Stimulated activated CD4-positive, alpha-beta T cell treated with anti-CD3 and anti-CD28 coated beads, Interleukin-1b, Interleukin-23, amount 100 ng/mL, for 1 hour (primary cell): ENCODE measurements at places on chromosomes 5 and 9.

- DNase-seq, result no peak
These were observed 814 bp downstream of the KIF12 start for GRCh38 chr9:114098021-114098935.

GRCh38 chr9:89993678-89994630 is 389.1 kb downstream of the GADD45G start:
- DNase-seq, result no peak

DNA sequence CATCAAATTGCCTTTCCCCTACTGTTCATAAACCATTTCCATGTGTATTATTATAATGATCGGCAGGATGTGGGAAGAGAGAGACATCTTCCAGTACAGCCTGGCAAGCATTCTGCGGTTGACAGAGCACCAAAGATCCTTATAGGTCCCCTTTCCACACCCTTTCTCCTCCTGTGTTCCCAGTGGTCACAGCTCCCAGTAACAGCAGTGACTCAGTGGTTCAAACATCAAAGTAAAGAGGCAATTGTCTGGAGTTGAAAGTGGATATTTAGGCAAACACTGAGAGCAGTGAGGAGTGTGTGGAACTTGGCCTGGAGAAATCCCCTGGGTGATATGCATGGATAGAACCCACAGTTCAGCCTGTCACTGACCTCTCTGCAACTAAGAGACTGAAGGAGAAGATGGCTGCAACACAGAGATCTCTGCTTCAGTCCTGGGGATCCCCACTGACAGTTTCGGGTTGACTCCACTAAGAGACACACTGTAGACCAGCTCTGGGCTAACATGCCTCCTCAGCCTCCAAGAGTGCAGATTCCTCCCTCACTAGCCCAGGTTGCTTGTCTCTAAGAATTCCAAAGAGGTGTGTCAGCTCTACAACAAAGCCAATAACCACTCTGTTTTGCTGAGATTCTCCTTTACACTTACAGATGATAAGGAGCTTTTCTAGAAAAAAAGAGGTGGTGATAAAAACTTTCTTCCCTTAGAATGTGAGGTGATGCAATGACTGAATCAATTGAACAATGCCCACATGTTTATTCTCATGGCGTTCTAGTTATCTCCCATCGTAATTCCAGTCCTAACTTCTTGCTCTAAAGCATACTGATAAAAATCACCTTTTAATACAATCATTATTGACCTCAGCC is 94.4 kb upstream of the IL6ST start:
- no peak for DNase-seq

GRCh38 chr5:15664961-15665360 is 165.0 kb downstream of the FBXL7 start:
- DNase-seq, result no peak

GRCh38 chr5:54867310-54867944 is 118.0 kb downstream of the ESM1 start:
- DNase-seq, result no peak

DNA sequence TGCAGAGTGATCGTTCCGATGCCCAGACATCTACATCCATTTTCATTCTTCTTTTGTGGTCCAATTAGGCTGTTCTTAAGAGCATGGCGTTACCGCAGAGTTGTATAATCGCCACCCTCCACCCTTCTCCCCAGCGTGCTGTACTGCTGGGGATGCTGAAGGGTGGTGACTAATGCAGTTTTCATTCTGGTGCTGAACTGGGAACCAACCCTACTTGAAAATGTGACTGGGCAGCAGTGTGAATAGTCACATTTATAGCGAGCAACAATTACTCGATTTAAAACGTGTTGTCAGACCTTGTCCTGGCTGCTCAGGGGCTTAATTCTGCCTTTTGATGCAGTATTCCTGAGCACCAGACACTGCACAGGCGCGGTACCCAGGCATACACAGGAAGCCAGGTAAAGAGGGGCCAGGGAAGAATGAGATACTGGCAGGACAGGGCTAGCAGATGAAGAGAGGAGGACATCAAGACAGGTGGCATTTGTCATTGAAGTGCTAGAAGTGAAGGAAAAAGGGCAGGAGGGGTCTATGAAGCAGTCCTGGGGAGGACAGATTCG is 719 bp upstream of the ISCA1 start:
- DNase-seq, result no peak

GRCh38 chr5:23072179-23072578 is 219.0 kb upstream of the CDH12 start:
- DNase-seq, result no peak

DNA sequence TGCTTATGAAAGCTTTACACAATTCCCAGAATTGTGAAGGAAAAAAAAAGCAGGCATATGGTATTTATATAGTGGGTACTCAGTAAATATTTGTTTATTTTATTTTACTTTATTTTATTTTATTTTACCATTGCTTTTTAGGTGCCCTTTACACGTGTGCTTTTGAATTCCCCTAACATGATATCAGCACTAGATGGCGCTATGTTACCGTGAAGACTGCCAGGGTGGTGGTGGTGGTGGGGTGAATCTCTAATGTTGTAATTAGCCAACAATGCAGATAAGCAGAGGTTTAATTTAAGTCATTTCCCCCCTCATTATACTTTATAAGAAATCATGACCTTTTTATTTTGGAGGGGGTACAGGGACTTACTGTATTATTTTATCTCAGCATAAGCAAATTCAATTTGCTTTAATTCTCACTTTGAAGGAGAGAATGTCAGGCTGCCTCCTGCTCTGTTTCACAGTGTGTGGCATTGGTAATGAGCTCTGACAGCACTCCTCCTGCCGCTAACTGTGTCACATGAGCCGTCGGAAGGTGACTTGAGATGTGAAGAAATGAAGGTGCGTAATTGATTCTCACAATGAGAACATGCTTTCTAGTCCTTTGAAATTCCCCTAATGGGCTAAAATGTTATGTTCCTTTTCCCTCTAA is 165.6 kb downstream of the YTHDC2 start:
- no peak for DNase-seq

DNA sequence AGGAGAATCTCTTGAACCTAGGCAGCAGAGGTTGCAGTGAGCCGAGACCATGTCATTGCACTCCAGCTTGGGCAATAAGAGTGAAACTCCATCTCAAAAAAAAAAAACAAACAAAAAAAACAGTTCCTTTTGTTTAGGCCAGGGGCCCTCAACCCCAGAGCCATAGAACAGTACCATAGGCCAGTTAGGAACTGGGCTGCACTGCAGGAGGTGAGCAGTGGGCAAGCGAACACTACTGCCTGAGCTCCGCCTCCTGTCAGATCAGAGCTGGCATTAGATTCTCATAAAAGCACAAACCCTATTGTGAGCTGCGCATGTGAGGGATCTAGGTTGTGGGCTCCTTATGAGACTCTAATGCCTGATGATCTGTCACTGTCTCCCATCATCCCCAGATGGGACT is 49.1 kb upstream of the SUB1 start:
- no peak for DNase-seq

DNA sequence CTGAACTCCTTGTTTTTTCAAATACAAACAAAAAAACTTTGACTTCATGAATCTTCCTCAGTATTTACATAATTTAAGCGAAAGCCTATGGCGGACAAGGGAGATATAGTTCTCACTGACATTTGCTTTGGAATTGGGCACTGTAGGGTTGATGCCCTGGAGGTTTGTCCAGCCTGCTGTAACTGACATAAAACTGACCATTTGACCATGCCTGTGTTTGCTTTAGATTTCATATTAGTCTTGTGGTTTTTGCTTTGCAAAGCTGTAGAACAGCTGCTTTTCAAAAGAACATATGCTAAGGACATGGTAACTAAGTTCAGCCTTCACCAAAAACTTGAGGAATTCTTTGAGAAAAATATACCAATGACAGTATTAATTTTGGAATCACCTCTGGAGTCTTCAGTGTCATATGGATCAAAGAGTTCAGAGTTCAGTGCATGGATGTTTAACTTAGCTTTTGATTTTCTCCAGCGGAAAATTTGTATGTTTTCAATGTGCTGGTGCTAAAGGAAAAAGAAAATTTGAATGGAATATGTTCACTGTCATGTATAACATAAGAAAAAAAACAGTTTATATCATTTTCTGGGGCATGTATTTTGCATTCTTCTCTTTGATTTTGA is 1013.1 kb downstream of the NR2F1-AS1 start:
- DNase-seq, result no peak

GRCh38 chr5:143177263-143177983 is 226.1 kb downstream of the NR3C1 start:
- DNase-seq, result no peak

GRCh38 chr5:75611311-75612225 is at the start of gene ANKDD1B:
TSS of gene ANKDD1B (plus strand) at chr5:75611453. CDS start at chr5:75611635, 182 bp downstream.
- no peak for DNase-seq

DNA sequence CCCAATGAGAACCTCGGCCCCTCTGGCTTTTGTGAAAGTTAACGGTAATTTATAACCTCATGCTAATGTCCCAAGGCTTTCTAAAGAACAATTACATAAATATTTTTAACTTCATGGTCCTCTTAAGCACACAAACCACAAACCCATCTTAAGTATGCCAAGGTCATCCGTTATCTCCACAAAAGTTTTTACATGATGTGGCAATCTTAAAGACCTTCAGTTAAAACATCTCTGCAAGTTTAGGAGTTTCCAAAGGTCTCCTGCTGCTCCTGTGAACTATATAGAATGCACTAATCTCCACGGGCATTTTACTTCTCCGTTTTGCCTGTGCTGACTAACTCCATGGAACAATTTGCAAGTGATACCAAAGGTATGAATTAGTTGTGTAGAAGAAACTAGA is 228.2 kb downstream of the TLE1 start:
- DNase-seq, result no peak

GRCh38 chr5:78361631-78361993 is 1.2 kb downstream of the SCAMP1 start:
- DNase-seq, result no peak

- no peak for DNase-seq
These were observed 33.4 kb downstream of the WDR70 start for GRCh38 chr5:37412515-37412914.

DNA sequence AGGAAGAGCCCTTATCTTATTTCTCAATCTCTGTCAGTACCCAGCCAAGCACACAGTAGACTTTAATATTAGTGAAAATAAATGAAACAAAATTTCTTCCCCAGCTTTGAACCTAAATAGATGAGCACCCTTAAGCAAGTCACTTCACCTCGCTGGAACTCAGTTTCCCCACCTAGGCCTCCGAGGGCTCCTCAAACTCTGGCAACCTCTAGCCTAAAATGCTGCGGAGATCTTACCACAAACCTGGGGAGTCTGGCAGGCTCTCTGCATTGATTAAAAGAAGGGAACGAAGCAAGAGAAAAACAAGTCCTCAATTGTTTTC is 326 bp downstream of the RIGI start:
- DNase-seq, result no peak

DNA sequence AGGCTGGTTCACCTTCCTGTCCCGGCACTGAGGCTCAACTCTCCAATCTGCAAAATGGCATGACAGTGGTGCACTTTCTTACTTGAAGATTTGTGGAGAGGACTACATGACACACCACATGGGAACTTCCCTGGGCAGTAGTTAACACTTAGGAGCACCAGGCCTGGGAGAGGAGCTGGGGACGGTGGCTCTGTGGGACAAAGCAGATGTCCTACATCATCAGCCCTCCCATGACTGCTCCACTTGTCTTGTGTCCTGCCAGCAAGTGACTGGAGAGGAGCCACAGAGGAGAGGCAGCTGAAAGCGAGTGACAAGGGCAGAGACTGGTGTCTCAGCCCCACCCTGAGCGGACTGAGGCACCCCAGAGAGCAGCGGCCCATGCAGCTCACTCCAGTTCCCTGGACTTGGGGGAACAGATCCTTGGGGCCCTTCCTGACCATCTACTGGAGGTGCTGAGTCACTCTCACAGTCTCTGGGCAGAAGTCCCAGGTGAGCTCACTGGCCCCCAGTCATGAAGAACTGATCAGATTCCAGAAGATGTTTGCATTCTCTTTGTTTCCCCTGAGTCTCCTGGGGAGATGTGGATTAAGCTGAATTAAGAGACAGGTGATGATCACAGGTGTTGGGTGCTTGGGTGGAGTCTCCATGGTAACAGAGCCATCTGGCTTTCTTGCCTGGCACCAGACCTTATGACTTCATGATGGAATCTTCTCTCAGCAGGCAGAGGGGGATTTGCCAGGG is 13.2 kb upstream of the SLC25A48 start:
- DNase-seq, result no peak

- no peak for DNase-seq
These were observed 31.3 kb downstream of the FGF1 start for GRCh38 chr5:142654578-142655058.

GRCh38 chr5:36390640-36391039 is 88.9 kb upstream of the RANBP3L start:
- DNase-seq, result no peak

DNA sequence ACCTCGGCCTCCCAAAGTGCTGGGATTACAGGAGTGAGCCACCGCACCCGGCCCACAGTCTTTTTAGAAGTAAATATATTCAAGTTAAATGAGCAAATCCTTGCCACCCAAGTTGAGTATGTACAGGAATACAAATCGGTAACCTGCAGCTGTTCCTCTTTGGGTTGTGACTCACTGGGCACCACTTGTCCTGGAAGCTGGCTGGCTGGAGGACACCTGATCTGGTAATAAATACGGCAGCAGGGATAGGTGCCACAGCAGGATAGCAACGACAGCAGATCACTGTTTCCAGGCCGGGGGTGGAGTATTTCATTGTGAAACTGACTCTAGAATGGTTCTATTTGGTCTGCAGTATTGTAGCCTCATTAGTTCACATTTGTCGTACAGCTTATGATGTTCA is 35.7 kb upstream of the SLC36A2 start:
- no peak for DNase-seq

DNA sequence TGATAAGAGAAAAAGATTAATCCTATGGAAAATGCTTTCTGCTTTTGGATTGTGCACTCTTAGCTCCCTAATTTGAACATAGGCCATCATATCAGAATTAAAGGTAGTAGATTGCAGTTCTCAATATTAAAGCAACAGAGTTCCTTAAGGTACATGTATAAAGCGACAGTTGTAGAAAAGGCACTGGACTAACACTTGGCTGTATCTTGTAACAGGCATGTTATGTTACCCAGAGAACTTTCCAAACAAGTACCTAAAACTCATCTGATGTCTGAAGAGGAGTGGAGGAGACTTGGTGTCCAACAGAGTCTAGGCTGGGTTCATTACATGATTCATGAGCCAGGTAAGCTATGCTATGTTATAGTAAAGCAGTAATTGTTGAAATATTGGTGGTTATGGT is 3.3 kb upstream of the SECISBP2 start:
- no peak for DNase-seq

GRCh38 chr9:638152-638551 is 203.3 kb upstream of the DMRT1 start:
- no peak for DNase-seq

GRCh38 chr5:78537821-78538220 is 110.8 kb downstream of the LHFPL2 start:
- DNase-seq, result no peak

DNA sequence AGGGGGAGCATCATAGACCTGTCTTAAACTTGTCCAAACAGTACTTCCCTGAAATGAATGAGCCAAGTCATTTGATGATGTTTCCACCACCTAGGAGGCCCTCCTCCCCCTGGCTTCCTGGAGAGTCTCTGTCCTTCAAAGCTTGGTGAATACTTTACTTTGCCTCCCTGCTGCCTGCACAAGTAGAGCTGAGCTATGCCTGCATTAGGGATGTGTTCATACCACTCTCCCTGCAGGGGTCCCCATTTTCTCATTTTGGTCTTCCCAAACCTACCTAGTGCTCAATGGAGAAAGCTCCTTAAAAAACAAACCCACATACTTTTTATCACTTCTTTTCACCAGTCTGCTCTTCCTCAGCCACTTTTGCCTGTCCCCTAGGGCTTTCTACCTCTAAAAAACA is 7.7 kb downstream of the CCNI2 start:
- DNase-seq, result no peak
